GM12891 (cell line): ENCODE measurements at places on chromosomes 4 and X.

GRCh38 chr4:107721436-107722100 is 1.5 kb upstream of the PAPSS1 start:
- DNase-seq: peak; percentile 17

DNA sequence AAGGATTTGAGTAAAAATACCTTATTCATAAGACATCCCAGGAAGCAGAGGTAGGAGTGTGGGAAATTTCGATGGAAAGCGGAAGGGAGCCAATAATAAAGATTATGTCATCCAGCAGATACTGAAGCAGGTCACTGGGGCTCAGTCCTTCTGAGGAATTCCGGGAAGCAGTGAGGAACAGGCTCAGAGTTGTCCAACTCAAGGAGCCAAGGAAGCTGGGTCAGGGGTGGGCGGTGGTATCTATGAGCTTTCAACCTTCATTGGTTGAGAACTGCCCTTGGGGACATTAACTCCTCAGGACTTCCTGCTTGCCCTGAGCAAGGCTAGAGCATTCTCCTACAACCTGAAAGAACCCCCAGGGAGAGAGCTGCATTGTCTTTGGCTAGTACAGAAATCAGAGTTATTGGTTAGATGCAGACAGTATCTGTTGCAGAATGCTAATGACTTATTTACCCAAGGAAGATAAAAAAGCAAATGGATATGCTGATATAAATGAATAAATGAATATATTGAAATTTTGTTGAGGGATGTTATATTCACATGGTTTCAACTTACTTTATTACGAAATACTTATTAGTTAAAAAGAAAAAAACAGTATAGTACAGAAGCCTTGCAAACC is 68.2 kb downstream of the DMP1 start:
- DNase-seq: no peak

DNA sequence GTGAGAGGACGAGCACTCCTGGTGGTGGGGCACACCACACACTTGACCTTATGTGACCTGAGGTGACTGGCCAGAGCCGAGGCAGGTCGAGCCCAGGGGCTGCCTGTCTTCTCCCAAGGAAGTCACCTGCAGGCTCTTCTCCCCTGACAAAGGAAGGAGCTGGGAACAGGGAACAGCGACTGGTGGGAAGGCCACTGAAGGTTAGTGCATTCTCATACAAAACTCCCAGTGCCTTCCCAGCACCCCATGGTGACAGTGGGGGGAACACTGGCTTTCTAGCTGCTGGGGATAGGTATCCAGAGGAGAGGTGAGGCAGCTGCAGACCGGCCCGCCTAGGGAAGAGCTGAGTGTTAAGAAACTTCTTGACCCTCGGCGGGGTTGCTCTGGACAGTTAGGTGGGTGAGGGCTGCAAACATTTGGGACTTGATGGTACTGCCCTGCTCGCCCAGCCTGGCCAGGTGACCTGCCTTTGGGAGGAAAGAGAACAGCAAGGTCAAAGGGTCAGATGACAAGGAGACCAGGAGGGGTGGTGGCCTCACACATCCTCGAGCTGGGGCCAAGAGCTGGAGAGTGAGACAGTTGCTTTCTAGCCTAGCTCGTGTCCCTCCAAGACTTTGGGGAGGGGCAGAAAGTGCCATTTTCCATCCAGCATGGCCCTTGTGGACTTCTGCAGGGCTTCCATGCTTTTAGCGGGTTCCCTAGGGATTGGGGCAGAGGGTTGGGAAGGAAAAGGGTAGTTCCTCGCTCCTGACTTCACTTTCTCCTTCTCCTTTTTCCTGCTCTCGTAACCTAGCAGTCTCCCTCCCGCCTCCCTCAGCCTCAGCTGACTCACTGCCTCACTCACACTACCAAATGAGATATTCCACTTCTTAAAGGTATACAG is 2.7 kb downstream of the NALF2 start:
- no peak for DNase-seq

GRCh38 chr4:80264352-80264647 is 2.2 kb upstream of the FGF5 start:
- no peak for DNase-seq

DNA sequence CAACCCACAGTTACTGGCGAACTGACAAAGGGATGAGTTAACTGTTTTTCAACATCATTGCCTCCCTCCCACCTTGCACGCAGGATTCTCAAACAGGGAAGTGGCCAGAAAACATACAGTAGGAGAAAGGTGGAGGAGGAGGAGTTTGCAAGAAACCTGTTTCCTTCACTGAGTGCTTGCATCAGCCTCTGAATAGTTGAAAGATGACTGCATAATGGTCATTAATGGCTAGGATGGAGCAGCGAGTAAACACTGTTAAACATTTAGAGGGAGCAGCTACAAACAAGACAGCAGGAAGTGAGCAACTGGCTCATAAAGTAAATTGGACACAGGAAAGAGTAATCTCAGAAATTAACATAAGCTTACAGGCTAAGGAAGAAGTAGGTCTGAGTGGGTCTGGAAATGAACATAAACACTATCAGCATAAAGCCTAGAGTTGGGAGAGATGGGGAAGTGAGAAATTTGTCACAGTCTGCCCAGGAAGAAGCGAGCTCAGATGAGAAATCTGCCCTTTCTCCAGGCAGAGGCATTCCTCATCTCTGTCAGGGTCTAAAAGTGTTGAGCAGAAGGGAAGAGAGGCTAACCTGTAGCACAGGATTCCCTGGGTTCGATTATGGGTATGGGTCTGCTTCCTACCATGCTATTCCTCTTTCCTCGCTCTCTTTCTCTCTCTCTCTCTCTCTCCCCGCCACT is 38.6 kb downstream of the TRPC5OS start:
- DNase-seq: no peak

DNA sequence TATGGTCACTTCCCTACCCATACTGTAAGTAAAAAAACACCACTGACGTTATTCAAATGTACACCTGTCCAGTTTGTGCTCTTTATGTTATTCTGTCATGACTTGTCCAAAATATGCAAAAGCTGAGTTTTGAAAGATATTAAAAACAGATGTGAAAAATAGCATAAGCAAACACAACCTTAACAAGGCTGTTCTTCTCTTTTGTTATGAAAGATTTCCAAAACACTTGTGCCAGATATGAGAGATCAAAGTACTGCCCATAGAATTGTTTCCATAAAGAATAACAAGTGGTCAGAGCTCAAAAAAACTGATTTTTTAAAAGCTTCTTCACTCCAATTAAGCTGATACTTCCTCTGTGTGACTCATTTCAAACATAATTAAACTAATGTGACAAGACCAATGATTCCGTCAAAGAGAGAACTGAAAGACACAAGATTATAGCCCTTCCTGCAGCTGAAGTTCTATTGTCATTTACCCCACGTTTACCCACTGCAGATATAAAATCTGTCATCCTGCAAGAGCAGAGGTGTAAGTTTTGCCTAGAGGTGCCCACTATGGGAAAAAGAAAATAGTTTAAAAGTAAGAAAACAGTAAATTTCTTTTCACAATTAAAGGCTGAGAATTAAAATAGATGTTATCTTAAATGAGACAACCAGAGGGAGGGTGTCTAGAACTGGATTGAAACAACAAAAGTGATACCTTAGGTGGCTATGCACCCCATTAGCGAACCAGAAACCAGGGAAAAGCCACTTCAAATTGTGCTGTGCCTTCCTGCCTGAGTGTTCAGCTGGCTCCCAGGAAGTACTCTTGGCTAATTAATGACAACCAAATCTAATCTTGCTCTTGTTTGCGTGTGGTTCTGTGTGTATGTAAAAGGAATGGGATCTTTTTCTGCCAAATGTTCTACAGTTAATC is 30.1 kb downstream of the RASSF6 start:
- no peak for DNase-seq
